ENCODE measurements at places on chromosomes 1 and 21. TPM values are rescaled to one million over a fixed set of nuclear protein-coding genes. Genes with fewer than 3 reads are reported as not detected.

DNA sequence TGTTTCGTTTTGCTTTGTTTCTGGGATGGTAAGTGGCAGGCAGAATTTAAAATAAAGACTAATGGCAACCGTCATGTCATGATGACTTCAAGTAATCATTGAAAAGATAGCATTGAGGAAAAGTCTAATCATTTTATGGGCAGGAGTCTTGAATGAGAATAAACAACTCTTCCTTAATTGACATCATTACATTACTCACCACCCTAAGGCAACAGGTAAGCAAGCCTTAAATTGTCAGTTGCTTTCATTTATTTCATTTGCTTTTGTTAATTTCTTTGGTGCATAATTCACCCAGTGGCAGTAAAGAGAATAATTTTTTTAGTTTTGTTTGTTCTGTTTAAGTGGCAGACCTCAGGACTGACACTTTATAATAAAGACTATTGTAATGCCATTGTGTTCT is 669.0 kb downstream of the RWDD3 start:
- H3K27me3 ChIP-seq: no peaks in the 10 kb centered on the region
- no peak for DNase-seq
- no peaks in the 10 kb centered on the region for H3K36me3 ChIP-seq
- no peaks in the 10 kb centered on the region for H3K4me1 ChIP-seq
- no peak overlapping the region for H3K27ac ChIP-seq

GRCh38 chr21:24781146-24781545 is 826.1 kb downstream of the MRPL39 start:
- no peak for DNase-seq
- H3K27me3 ChIP-seq: no peaks in the 10 kb centered on the region
- H3K4me3 ChIP-seq: no peak overlapping the region
- H3K27ac ChIP-seq: no peak overlapping the region
- H3K4me1 ChIP-seq: no peaks in the 10 kb centered on the region

- peaks cover 13% of the 10 kb centered on the region for H3K4me1 ChIP-seq
- H3K27me3 ChIP-seq: peaks cover 28% of the 10 kb centered on the region
- DNase-seq: no peak
- H3K4me3 ChIP-seq: no peak overlapping the region
- no peak overlapping the region for H3K27ac ChIP-seq
Observed at GRCh38 chr1:204293605-204294337, 66.0 kb downstream of the PLEKHA6 start.

Gene ALPL
- not detected for total RNA-seq

Gene PSEN2
- 2.0 TPM for total RNA-seq

Gene COL6A1
- total RNA-seq: 0.40 TPM

GRCh38 chr1:11874624-11875023 is 15.9 kb upstream of the NPPB start:
- no peaks in the 10 kb centered on the region for H3K36me3 ChIP-seq
- H3K4me3 ChIP-seq: no peak overlapping the region
- H3K27ac ChIP-seq: no peak overlapping the region
- H3K4me1 ChIP-seq: no peaks in the 10 kb centered on the region

Gene PTPN7
- total RNA-seq: 188 TPM

All from activated CD4-positive, alpha-beta T cell treated with anti-CD3 and anti-CD28 coated beads, Interleukin-2, amount 10 ng/mL, durations not matched to agents 7 days and 5 days (primary cell).